NCI-H1092 treated with DMSO at 0.1 percent for 48 hours (cell line): ENCODE measurements at places on chromosomes 7 and 10.

DNA sequence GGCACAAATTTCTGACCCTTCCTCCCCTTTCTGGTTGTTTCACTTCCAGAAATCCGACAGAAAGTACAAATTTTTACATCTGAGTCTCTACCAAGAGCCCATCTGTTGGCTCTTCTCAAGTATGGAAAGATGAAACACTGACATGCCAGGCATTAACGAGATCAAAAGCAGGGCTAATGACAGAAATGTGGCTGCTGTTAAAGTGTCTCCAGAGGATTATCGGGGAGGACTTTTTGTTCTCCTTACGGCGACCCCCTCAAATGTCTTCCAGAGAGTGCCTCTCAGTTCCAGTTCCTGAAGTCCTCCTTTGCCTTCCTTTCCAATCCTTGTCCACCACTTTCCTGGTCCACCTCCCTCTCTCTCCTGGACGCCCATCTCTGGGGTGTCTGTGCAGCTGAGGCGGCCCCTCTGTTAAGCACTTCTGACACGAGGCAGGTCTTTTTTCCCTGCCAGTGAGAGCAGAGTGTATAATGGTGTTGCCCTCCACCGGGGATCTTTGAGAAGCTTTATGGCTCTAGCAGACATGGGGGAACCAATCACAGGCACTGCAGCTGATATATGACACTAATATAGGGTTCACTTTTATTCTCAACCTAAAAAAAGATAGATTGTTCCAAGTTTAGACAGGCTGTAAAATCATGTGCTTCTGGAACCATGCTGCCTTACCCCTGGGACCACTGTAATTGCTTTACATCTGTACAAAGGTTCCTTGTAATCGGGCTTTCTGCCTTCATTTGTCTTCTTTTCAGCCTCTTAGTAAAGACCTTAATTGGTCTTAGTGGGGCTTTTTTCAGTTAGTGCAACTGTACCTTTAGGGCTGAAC lies 757.1 kb downstream of the AUTS2 start:
- DNase-seq: peak; percentile 87

DNA sequence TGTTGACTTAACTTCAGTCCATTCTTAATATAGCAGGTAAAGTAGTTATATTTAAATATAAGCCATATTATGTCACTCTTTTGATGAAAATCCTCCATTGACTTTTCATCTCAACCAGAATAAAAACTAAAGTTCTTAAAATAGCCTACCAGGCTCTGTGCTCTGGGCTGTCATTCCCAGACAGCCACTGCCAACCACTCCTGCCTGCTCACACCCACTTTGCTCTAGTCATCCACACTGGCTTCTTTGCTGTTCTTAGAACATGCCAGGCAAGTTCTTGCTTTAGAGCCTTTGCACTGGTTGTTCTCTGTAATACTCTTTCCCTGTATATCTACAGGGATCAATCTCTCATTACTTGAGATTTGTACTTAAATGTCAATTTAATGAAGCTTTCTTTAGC lies 80.6 kb downstream of the ZEB1 start:
- no peak for DNase-seq

DNA sequence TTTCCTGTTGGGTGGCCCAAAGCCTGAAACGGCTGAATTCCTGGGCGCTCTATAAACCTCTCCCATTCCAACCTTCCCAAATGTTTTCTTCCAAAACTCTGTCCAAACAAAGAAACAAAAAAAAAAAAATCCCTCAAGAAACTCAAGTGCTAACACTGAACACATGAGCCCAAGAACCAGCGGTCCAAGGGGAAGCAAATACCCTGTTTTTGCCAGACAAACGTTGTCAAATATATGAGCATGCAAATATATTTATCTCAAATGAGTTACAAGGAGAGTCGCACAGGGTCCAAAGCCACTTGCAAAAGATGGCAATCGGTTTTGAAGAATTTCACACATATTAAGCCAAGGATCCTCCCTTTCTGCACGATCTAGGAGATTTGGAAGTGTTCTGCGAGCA lies 23.3 kb upstream of the EMX2 start:
- no peak for DNase-seq

DNA sequence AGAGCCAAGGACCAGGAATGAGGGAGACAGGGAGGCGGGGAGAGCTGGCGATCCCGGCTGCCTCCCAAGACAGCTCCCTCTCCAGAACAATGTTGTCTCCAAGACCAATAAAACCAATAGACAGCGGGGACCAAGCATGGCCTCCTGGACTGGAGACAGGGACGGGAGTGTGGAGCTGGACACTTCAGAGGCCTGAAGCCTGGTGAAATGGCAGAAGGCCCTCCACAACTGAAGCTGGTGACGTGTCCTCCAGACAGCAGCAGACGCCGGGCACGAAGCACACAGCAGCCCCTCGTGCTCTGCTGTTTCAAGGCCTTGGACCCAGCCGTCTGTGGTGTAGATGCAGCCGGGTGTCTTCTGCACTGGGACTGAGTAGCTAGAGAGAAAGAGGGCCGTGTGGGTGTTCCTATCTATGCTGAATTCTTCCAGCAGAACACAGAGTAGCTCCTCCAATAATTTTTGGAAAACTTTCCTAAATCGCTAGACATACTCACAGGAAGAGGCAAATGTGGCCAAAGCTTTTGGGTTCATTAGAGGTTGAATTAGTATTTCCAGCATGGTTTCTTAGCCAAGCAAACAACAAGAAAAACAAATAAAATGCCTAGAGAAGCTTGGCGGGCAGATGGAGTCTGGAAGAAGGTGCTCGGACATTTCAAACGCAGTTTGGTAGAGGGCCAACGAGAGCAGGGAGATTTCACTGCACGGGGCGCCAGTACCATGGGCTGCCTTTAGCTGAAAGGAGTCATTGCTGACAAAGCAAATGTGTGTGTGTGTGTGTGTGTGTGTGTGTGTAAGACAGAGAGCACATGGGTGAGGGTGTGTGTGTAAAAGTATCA lies 570.4 kb downstream of the TCERG1L start:
- DNase-seq: no peak

DNA sequence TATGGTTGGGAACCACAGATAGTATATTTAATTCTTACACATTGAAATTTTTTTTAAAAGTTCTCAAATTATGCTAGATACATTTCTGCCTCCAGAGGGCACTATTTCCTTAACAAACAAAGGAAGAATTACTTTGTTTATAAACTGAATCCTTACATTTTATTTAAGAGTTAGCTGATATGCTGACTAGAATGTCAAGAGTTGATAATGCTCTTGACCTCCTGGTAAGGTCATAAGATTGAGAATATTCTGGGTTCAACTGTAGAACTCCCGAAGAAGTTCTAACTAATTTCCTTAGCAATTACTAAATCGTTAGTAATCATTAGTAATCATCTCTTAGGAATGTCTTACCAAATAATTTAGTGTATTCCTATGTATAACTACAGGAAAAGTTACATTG lies 95.3 kb upstream of the CYP26C1 start:
- no peak for DNase-seq

GRCh38 chr10:59803714-59804113 lies 50.5 kb upstream of the MRLN start:
- no peak for DNase-seq

DNA sequence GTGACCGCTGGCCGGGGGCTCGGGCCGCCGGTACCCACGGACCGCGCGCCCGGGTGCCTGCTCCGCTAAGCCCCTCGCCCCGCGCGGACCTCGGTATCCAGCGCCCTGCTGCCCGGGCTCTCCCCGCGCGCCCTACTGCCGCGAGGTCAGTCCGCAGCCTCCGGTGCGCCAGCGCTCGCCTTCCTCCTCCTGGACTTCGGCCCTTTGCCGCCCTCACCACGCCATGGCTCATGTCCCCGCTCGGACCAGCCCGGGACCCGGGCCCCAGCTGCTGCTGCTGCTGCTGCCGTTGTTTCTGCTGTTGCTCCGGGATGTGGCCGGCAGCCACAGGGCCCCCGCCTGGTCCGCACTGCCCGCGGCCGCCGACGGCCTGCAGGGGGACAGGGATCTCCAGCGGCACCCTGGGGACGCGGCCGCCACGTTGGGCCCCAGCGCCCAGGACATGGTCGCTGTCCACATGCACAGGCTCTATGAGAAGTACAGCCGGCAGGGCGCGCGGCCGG lies 483 bp downstream of the GDF10 start:
- no peak for DNase-seq

GRCh38 chr7:143015084-143015483 lies 11.8 kb downstream of the OR9A2 start:
- no peak for DNase-seq

- DNase-seq: peak; percentile 68
Observed at GRCh38 chr7:30562498-30562897, 32.2 kb upstream of the GARS1 start.

DNA sequence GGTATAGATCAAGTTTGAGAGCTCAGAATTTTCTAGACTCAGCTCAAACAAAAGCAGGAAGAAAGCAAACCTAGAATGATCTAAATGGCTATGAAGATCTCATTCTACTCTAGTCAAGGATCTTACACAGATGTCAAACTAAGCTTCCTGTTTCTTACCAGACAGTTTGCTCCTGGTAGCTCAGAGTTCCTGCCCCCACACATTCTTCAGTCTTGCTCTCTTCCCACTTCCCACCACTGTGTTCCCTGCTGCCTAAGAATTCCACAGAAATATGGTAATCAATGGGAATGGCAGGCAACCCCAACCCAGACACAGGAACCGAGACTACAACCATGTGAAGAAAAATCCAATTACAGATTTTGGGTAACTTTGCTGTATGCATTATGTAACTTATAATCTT lies 133.4 kb upstream of the PTN start:
- no peak for DNase-seq

- no peak for DNase-seq
Observed at GRCh38 chr7:27590416-27590815, 72.3 kb downstream of the HIBADH start.

- DNase-seq: no peak
Observed at GRCh38 chr10:23754179-23754578, 315.3 kb downstream of the OTUD1 start.

GRCh38 chr7:150621376-150621775 lies 10.8 kb downstream of the GIMAP6 start:
- DNase-seq: no peak

GRCh38 chr10:101656890-101657289 lies 38.1 kb downstream of the FBXW4 start:
- no peak for DNase-seq

- no peak for DNase-seq
Observed at GRCh38 chr7:32150039-32150438, 79.8 kb upstream of the PDE1C start.

DNA sequence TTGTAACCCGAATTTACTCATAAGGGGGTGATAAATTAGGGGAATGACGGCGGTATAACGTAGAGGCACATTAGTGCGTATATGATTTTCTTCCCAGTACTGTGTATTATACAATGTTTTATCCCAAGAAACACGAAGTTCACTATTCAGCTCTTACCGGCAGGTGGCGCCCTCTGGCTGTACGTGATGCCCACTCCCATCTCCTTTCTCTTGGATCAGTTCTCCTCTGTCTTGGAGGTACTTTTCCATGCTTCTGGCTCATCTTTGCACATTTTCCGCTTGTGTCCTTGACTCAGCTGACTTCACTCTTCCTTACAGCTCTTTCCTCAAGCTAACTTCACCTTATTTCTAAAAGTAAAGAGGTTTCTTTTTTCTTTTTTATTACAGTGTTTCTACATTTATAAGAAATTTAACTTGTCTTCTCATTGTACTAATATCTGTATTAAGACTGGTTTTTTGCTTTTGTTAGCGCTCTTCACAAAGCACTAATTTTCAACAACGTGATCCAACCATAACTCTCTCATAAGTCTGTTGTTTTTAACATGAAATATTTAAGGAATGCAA lies 21.3 kb downstream of the TMEM176B start:
- DNase-seq: peak; percentile 87

- DNase-seq: no peak
Observed at GRCh38 chr10:117736655-117737054, 194.1 kb downstream of the EMX2 start.

DNA sequence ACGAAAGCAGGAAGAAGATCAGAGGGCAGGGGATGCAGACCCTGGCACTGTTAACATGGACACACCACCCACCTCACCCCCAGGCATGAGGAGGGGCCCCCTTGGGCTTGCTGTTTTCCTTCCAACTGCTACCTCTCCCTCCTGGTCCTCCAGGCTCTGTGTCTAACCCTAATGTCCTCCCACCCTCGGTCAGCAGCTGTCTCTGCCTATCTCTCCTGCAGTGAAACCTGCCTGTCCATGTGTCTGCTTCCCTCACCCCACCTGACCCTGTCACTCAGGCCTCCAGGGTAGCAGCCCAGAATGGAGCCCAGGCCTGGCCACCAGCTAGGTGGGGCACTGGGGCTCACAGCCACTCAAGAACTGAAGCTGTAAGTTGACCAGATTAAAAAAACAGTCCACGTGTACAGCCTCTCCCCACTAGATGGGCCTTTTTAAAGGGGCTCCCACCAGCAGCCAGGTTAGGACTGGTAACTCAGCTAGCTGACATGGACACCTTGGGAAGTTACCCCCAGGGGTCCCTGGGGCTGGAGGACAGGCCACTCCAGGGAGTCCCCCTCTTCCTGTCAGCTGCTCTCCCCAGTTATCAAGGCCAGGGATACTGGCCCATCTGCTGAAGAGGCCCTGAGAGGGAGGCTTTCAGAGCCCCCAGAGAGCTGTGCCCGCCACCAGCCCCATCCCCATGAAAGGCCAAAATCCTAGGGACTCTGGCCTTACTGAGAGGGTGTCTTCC lies 1.5 kb downstream of the SMARCD3 start:
- no peak for DNase-seq

- no peak for DNase-seq
Observed at GRCh38 chr10:103822800-103823199, 32.6 kb downstream of the SH3PXD2A start.

DNA sequence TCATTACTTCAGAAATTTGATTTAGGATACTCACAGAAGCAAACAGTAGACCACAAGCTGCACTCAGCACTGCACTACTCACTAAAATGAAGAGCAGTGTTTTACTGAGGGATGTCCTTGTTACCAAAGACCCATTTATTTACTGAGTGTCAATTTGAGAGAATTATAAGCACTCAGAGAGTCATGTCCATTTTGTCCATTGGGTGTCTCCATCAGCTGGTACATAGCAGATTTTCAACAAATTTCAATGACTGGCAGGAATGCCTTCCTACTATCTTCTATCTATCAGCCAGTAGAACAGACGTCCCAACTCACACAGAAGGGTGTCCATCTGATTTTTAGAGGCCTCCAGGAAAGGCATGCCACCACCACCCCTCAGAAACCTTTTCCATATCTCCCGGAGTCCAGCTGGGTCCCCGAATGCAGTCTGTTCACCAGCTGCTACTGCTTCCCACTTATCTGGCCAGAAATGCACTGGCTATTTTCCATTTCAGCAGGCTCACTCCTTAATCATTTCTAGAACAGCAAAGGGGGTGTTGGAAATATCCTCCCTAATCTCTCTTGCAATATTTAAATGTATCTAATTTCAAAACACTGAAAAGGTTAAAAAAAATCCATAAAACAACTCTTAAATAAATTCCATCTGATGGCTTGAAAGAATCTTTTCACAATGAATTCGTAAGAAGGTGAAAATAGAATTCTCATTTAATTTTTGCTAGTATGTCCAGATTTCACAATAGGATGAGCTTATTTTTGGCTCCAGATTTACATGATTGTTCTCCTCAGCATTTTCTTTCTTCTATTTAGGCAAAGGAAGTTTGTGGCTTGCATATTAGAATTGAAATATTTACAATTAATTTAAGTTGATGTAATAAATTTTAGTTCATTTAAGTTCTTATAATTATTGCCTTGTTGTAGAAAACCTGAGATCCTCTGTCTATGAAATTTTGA lies 1164.0 kb upstream of the CELF2 start:
- no peak for DNase-seq

GRCh38 chr10:12539350-12540164 lies 190.2 kb downstream of the CAMK1D start:
- peak; percentile 49 for DNase-seq
